ENCODE measurements at places on chromosomes 6 and 20.

DNA sequence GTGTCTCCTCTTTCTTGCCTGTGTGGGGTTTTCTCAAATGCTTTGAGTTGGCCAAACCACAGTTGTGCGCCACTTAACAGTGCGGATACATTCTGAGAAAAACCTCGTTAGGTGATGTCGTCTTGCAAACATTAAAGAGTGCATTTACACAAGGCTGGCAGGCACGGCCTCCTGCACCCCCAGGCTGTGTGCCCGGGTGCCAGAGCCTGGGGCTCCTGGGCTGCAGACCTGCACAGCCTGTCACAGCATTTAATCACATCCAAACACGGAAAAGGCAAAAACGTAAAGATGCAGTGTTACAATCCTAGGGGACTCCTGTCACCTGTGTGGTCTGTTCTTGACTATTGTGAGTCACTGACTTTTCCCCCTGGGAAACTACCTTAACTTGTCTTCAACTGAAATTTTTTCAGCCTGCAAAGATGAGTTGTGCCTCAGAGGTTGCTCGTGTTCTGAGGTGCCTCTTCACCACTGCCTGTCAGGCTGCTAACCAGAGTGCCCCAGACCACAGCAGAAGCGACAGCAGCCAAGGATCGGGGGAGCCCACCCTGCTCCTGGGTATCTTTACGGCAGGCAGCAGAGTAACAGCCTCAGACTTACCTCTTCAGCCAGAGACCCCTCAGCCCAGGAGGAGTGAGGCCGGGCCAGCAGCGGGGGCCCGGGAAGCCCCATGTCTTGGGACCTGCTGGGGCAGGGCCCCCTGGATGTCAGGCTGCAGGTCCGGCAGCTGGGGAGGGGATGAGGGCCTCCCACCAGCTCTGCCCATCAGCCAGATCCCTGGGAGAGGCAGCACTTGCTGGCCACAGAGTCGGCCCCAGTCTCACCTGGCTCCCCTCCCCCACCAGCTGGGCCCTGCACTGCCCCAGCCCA is 683 bp upstream of the C20orf204 start:
- DNase-seq = peak; percentile 83

- peak; percentile 44 for DNase-seq
Observed at GRCh38 chr20:53677447-53678314, 84.0 kb upstream of the ZNF217 start.

DNA sequence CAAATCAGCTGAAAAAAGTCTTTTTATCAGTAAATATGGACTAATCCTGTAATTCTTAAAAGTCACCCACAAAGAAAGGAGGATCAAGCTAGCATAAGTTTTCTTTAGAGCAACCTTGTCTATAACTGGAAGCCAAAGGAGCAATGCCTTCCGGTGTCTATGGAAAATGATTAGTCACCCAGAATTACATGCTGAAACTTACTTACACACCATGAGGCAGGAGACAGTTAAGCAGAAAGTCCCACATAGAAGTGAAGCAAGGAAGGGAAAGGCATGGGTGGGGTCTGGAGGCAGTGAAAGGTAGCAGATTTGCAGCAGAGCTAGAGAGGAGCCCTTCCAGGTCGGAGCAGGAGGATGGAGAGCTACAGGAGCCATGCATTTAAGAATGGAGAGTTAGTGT is 153.7 kb upstream of the RIPOR2 start:
- DNase-seq = no peak

GRCh38 chr6:89145091-89145955 is 532 bp upstream of the PM20D2 start:
- DNase-seq = no peak
